Activated CD4-positive, alpha-beta memory T cell treated with anti-CD3 and anti-CD28 coated beads for 36 hours (primary cell): ENCODE measurements at places on chromosomes 1 and 21. TPM values are rescaled to one million over a fixed set of nuclear protein-coding genes. Genes with fewer than 3 reads are reported as not detected.
A peak's percentile ranks its signal among the peaks of the same experiment; 100 is the strongest.

The KIAA0040 gene
- 32.9 TPM for total RNA-seq

DNA sequence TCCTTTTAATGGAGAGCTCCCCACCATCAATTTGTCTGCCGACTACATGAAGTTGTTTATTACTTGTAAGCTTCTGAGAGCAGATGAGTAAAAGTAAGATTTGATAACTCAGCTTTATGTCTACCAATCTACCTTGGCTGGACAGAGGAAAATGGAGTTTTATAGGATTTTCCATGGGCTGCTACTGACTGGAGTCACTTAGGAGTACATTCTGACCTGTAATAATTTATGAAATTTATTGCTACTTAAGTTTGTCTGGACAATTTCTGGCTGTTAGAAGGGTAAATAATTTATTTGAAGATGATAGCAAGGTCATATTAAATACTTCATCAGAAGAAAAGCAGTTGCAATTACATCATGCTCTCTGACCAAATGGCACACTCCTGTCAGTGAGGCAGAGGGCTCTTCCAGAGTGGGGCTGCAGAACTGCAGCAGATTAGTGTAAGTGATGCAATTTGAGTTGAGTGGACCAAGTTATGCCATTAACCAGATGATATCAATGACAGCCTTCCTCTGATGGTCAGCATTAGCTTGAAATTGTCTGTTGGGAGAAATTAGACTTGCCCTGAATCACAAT, 736.7 kb upstream of the PTBP2 start:
- DNase-seq, result no peak

- DNase-seq, result no peak
Measured at GRCh38 chr1:94191216-94191615, 46.2 kb downstream of the ARHGAP29 start.

- no peak for DNase-seq
Measured at GRCh38 chr1:12305377-12305776, 75.5 kb downstream of the VPS13D start.

DNA sequence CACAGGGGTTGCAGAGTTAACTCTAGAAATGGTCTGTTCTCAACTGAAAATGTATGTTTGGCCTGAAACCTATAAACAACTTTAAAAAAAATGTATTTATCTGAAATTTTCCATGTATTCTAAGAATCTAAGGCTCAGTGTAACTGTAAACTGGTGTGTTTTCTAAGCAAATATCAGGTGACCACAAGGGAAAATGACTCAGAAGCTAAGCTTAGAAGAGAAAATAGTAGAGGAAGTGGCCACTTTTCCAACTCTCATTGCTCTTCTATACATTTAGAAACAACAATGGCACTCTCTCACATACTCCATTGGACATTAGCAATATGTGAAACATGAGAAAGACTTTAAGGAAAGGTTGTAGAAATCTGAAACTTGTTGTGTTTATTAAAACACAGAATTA, 7.5 kb downstream of the TNFSF18 start:
- DNase-seq, result no peak

DNA sequence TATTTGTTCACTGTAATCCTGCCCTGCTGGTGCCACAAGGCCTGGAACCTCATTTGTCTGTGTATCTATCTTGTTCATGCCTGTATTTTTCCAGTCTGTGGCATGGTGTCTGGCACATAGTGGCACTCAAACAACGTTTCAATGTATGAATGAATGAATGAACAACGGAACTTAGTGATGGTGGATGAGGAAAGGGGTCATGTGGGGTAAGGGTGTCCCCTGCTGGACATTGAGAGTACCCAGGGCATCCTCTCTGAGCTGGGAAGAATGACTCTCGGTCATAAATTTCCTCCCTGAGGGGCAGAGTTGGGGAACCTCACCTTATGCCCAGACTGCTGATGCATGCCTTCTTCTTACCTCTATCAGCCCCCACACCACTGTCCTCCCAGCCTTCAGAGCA, 18.9 kb upstream of the ZNF683 start:
- peak; percentile 64 for DNase-seq

GRCh38 chr1:70205071-70205433, 327 bp downstream of the LRRC40 start:
- DNase-seq, result no peak
